HAP-1 (cell line): ENCODE measurements at places on chromosomes 7 and 10.

- no peak for DNase-seq
Measured at GRCh38 chr7:43296306-43296705, 183.9 kb downstream of the HECW1 start.

DNA sequence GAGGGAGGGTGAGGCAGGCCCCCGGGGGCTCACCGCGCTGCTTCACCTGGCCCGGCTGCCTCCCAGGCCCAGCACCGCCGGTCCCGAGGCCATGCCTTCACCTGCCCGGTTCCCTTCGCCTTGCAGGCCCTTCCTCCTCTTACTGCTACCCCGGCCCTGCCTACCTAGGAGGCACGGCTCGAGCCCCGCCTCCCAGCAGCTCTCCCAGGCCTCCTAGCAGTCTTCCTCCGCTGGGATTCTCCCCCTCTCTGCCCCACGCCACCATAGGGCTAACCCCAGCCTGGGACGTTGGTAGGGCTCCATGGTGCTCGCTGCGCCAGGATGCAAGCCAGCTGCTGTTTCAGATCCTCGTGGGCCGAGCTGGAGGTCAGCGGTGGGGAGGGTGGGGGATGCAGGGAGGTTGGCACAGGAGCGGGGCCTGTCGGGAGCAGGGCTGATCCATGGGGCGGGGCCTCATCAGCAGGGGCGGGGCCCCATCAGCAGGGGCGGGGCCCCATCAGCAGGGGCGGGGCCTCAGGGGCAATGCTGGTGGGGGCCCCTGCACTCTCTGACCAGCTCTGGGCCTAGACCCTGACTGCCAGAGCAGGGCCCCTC, 63.3 kb downstream of the RASGEF1A start:
- peak; percentile 12 for DNase-seq

GRCh38 chr7:121023683-121024511, 35.4 kb downstream of the CPED1 start:
- no peak for DNase-seq

GRCh38 chr7:1693419-1693990, 23.4 kb downstream of the ELFN1 start:
- no peak for DNase-seq
